ENCODE measurements at places on chromosomes 12 and 14.

DNA sequence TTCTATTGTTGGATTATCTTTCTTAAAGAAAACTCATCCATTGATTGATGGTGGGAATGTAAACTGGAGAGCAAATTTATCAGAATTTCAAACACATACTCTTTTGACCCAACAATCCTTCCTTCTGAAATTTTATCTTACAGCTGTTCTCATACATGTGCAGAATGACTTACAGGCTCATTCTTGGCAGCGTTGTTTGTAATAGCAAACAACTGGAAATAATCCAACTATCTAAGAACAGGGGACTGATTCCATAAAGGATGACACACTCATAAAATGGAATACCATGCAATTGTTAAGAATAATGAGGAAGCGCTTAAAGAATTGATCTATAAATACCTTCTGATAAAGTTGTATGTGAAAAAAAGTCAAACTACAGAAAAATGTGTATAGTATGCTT is 24.0 kb downstream of the RHOJ start:
- no peak for DNase-seq

DNA sequence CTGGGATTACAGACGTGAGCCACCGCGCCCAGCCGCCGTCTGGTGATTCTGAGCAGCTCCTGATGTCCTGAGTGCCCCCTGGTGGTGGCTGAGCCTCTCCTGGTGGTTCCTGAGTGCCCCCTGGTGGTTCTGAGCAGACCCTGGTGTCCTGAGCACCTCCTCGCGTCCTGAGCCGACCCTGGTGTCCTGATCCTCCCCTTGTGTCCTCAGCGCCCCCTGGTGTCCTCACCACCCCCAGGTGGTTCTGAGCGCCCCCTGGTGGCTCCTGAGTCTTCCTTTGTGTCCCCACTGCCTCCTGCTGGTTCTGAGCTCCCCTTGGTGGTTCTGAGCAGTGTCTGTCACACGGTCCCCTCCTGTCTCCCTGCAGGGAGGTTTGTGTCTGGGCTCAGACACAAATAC is 1304.9 kb downstream of the TMEM121 start:
- peak; percentile 81 for DNase-seq

DNA sequence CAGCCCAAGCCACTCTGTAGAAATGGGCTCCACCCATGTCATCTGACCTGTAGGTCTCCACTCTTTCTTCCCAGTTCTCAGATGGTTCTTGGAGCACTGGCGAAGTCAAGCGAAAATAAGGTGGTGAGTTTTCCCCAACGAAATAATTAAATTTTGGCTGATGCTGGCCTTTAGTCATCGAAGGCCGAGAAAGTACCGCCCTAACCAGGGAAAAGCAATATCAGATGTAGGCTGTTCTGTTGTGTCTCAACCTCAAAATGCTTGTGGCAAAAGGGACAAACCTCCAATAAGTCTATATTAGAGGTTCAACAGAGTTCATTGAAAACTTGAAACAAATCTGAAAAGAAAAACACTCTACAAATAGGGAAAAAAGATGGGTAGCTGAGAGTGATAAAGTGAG is 48.6 kb upstream of the BCAT1 start:
- DNase-seq: no peak

DNA sequence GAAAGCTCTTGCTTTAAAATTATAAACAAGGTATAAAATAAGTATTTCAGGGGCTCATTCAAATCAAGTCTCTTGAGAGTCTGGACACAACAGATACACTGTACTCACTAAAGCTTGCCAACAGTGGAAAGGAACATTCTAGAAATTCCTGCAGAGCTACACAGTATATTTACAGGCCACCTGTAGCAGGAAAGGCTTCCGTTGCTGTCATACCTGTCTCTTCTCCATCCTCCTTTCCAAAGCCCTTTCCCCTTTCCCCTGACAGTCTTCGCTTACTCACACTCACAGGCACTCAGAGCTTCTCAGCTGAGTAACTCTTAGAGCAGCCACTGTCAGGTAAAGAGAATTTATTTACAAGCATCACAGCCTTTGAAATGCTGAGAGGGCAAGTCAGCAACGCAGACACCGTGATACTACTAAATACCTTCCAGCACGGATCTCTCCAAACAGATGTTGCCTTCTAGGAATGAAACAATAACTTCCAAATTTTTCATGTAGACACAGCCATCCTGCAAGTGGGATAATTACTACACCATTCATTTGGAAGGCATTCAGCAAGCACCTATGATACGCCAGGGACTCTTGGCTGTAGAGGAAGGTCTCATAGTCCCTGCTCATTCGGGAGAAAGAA is 167.9 kb downstream of the FOXN3 start:
- DNase-seq: no peak

GRCh38 chr12:1611803-1612572 is 17.0 kb upstream of the WNT5B start:
- DNase-seq: no peak
